ENCODE measurements at places on chromosomes 3 and 15. TPM values are rescaled to one million over a fixed set of nuclear protein-coding genes. Genes with fewer than 3 reads are reported as not detected.

Gene LRRIQ4
- 0.15 TPM for total RNA-seq

Gene PTH1R
- not detected for total RNA-seq

Gene KCNAB1
- total RNA-seq, result not detected

Gene CHCHD6
- total RNA-seq, result 16.7 TPM

Gene C3orf22
- not detected for total RNA-seq

Gene SEMA6D
- not detected for total RNA-seq

Gene DUOXA2
- not detected for total RNA-seq

Gene NR1I2
- total RNA-seq, result 0.35 TPM

Gene NUSAP1
- 100 TPM for total RNA-seq

Gene CKMT1A
- not detected for total RNA-seq

DNA sequence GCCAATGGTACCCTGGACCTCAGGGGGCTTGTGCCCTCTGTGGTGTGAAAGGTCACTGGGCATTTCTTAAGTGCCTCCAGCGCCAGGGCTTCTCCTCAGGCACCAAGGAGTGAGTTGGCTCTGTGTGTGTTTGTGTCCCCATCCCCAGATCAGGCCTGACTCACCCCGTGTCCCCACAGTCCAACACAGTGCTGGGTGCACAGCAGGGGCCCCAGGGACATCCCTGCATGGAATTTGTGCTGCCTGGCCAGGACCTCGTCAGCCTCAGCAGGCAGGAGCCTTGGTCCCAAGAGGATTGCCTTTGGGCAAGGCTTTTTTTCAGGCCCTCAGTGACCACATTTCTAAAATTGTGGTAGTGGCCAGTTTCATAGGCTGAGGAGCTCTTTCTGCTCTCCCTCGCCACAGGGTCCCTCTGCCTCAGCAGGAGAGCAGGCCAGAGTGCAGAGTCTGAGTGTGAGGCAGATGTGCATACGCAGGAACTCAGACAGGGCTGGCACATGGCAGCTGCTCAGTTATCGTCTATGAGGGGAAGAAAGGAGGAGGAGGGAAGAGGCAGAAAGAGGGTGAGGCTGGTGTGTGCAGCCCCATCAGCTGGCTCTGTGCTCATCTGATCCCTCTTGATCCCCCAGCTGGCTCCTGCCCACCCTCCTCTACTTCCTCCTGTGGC, 215.6 kb downstream of the RPLP1 start:
- H3K27ac ChIP-seq, result no peak overlapping the region
- H3K27me3 ChIP-seq, result no peaks in the 10 kb centered on the region
- no peak overlapping the region for H3K4me3 ChIP-seq

DNA sequence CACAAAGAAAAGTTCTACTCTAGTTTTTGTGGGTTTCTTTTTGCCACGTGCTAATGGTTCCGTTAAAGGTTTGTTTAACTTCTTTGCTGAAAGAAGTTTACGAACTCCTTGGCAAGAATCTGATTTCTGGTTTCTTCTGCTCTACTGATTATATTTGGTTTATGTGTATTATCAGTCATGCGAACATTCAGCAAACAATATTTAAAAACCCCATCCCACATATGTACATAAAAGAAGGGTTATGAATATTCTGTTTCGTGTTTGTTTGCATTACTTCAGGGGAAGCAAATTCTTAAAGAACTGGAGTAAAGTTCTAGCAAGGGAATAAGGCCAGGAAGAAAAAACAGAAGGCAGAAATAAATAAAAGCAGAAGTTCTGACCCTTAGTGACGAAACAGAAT, 9.8 kb downstream of the LARS2 start:
- peaks cover 36% of the 10 kb centered on the region for H3K36me3 ChIP-seq
- no peak for DNase-seq
- no peak overlapping the region for H3K27ac ChIP-seq

- H3K36me3 ChIP-seq, result no peaks in the 10 kb centered on the region
- H3K27ac ChIP-seq, result no peak overlapping the region
- H3K4me3 ChIP-seq, result no peak overlapping the region
- no peak for DNase-seq
These were observed 163.7 kb downstream of the GREM1 start for GRCh38 chr15:32881528-32881927.

DNA sequence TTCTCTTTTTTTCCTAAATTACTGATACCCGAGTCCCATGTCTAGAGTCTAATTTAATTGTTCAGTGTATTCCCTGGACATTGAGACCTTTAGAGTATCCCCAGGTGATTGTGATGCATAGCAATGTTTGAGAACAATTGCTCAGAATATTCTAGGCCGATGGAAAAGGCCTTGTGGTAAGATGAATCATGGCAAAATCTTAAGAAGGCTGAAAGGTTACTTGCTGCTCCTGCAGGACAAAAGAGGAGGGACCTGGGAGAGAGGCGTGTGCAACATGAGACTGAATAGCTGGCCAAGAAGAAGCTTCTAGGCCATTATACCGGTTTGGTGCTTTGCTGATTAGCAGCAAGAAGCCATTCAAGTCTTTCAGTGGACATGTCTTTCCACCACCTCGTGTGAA, 256.6 kb downstream of the ROBO2 start:
- H3K36me3 ChIP-seq, result no peaks in the 10 kb centered on the region
- H3K27me3 ChIP-seq, result no peaks in the 10 kb centered on the region
- no peaks in the 10 kb centered on the region for H3K4me1 ChIP-seq
- DNase-seq, result no peak

DNA sequence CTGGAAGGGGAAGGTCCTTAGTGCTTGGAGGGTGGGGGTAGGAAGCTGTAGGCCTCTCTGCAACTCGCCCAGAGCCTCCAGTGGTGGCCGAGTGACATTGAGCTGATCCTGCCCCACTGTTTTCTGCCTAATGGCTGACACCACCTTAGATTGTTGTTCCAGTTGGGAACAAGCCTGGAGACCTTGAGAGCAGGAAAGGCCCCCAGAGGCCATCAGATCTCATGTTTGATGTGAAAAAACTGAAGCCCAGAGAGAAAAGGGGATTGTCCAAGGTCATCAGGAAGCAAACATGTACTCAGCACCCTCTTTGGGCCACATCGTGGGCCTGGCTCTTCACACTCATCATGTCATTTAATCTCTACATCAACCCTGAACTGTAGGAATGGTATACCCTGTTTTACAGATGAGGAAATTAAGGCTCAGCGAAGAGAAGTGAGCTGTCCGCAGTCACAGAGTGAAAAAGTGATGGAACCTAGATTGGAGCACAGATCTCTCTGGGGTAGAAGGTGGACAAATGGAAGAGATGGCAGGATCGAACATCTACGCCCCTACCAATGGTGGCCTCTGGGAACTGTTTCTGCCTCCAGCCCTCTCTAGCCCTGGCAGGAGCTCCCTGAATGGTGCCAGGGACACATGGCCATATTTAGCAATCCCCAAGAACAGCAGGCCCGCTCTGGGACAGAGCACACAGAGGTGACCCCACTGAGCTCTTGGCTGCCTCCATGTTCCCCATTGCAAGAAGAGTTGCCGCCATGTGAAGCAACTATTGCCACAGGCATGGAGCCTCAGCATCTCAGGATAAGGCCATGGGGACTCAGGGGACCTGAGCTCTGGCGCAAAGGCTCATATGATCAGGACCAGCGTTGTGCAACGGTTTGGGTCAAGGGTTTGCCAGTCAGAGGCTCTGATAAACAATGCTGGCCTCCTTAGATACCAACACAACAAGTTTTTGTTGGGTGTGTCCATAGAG, 31.6 kb upstream of the TSEN2 start:
- H3K27ac ChIP-seq, result no peak overlapping the region
- H3K27me3 ChIP-seq, result no peaks in the 10 kb centered on the region
- H3K4me1 ChIP-seq, result no peaks in the 10 kb centered on the region

DNA sequence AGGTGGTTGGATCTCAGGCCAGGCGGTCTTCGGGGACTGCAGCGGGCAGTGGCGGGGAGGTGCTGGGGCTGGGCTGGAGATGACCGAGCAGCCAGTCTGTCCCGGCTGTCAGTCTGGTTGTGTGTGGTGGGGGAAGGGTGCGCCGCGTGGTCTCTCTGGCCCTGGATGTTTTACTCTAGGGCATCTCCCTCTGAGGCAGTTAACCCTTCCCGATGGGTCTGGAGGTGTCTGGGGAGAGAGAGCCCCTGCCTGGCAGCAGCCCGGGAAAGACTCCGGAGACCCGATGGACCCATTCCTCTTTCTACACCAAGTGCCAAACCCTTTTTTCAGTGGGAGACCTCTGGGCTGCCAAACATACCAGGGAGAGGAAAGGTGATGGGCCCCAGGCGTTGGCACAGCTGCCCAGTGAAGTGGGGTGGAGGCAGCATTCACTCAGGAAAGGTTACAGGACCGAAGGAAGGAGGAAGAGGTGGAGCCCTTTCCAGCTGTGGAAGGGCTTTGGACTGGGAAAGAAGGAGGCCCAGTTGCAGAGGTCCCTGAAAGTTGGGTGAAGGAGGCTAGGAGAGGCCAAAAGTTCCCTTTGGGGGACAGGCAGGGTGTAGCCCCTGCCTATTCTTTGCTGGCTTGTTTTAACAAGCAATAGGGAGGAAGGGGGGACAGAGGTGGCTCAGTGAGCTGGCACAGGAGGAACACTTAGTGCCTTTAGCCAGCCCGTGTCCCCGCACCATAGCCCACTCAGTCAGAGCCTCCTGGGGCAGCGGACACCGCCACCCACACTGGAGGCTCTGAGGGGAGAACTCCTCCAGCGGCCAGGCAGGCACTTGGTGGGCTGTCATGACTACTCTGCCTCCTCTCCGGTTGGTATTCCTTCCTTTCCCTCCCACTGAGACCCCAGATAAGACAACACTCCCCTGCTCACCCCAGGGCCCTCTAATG, 2.7 kb upstream of the BAHD1 start:
- no peak overlapping the region for H3K4me3 ChIP-seq
- H3K36me3 ChIP-seq, result no peaks in the 10 kb centered on the region
- no peak for DNase-seq
- peaks cover 6% of the 10 kb centered on the region for H3K27me3 ChIP-seq
- peaks cover 36% of the 10 kb centered on the region for H3K4me1 ChIP-seq

DNA sequence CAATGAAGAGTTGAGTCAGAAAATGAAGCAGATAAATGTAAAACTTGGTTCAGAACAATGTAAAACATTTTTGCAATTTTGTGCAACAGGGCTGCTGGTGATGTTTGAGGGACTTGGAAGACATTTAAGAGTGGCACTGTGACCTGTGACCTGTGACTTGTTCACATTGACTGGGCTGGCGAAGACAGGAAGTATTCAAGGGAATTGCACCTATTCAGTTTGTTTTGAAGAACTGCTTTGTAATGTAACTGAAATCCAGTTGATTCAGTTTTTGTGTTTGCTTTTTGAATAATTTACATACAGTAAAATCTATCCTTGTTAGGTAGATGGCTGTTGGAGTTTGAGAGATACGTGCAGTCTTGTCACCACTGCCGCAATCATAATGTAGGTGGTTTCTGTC, 35.4 kb downstream of the MCTP2 start:
- H3K36me3 ChIP-seq, result no peaks in the 10 kb centered on the region
- peaks cover 7% of the 10 kb centered on the region for H3K4me1 ChIP-seq
- DNase-seq, result no peak
- no peak overlapping the region for H3K4me3 ChIP-seq

GRCh38 chr15:28977377-28978010, 91.7 kb downstream of the APBA2 start:
- no peaks in the 10 kb centered on the region for H3K27me3 ChIP-seq
- H3K27ac ChIP-seq, result no peak overlapping the region
- no peaks in the 10 kb centered on the region for H3K36me3 ChIP-seq
- H3K4me3 ChIP-seq, result no peak overlapping the region

- no peak for DNase-seq
- H3K4me1 ChIP-seq, result peaks cover 4% of the 10 kb centered on the region
- no peak overlapping the region for H3K27ac ChIP-seq
- no peaks in the 10 kb centered on the region for H3K27me3 ChIP-seq
- no peak overlapping the region for H3K4me3 ChIP-seq
- no peaks in the 10 kb centered on the region for H3K36me3 ChIP-seq
These were observed 8.0 kb upstream of the PARL start for GRCh38 chr3:183892610-183893214.

DNA sequence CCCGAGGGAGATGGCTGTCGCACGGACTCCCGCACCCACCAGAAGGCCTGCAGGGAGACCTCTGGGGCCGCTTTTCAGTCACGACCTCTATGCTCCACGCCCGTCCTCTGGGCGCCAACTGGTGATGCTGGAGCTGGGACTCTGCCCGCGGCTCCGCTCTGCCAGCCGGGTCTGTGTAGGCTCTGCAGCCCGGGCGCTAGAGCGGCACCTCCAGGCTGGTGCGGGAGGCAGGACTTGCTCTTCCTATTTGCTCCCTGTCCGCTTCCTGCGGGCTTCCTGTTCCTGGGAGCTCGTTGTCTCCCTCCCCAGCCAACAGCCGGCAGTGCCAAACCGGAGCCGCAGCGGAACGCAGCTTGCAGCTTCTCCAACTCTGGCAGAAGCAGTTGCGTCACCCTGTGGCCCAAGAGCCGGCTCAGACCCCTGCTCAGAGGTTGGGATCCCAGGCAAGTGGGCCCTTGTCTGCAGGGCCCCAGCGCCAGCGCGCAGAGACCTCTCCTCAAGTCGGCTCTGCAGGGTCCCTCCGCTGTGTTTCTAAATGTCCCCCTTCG, 285.9 kb downstream of the XXYLT1 start:
- DNase-seq, result no peak
- H3K36me3 ChIP-seq, result no peaks in the 10 kb centered on the region
- no peak overlapping the region for H3K27ac ChIP-seq
- no peak overlapping the region for H3K4me3 ChIP-seq
- H3K27me3 ChIP-seq, result no peaks in the 10 kb centered on the region
- no peaks in the 10 kb centered on the region for H3K4me1 ChIP-seq

DNA sequence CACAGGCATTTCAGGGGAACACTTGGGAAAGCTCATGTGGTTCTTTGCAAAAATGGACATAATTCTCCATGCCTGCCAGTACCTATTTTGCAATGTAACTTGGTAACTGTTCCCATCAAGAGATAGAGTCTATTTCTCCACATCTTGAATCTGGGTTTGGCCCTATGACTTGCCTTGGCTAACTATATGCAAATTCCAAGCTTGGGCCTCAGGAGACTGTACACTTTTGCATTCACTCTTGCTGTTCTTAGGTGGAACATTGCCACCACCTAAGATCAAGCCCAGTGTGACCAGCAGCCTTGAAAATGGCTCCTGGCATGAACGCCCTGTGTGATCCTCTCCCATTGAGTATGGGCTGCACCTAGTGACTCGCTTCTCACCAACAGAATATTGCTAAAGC, 19.8 kb upstream of the SMAD6 start:
- no peaks in the 10 kb centered on the region for H3K4me1 ChIP-seq
- H3K27me3 ChIP-seq, result no peaks in the 10 kb centered on the region
- no peak overlapping the region for H3K4me3 ChIP-seq
- H3K36me3 ChIP-seq, result no peaks in the 10 kb centered on the region
- DNase-seq, result no peak

Measured in CD8-positive, alpha-beta memory T cell (primary cell).